ENCODE measurements at places on chromosomes 6 and 20. TPM values are rescaled to one million over a fixed set of nuclear protein-coding genes. Genes with fewer than 3 reads are reported as not detected.

DNA sequence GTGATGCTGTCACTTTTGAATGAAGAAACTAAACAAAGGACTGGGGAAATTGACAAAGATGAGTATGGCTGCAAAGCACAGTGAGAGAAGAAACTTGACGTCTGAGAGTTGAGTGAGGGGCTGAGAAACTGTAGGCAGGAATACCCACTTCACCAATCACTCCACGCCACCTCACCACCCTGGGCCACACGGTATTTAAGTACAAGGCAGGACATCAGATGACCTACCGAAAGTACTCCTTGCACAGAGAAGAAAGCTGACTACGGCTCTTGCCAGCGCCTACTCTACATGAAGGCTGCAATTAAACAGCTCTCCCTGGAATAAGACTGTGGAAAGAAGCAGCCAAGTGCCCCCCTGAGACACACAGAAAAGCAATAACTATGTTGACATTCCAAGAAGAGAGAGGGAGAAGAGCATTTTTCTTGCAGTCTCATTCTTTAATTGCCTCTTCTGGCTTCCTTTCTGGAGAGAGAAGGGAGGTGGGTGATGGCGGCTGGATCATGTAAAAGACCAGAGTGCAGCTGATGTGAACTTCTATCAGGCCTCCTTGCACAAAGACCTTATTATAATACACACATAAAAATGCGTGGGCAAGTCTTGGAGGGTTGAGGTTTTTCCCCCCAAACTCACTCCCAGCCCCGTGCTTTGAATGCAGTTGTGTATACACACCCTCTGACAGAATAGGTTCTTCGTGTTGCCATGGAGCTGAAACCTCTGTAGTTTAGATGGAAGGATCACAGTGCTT lies 44.6 kb downstream of the HIVEP2 start:
- peak; percentile 29 for DNase-seq

GRCh38 chr6:52130440-52130839 lies 43.0 kb upstream of the PKHD1 start:
- DNase-seq = no peak

- DNase-seq = no peak
Observed at GRCh38 chr6:131124336-131125071, 10.8 kb upstream of the AKAP7 start.

DNA sequence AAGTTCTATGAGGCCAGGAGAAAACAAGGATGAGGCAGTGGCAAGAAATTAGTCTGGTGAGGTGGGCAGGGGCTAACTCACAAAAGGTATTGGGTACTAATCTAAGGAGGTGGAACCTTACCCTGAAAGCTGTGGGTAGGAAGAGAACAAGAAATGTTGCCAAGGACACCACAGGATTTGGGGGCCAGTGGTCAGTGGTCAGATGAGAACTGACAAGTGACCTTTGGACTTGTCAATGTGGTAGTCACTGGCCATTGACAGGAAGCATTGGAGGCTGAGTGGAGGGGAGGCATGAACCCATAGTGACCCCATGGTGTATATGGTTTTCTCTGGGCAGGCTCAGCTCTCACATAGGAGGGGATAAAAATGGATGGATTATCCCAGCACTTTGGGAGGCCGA lies 25.3 kb upstream of the SMIM29 start:
- no peak for DNase-seq

GRCh38 chr20:24100370-24101011 lies 111.9 kb upstream of the GGTLC1 start:
- peak; percentile 30 for DNase-seq

Gene KIF3B
- 14.6 TPM for total RNA-seq

Gene PSORS1C2
- not detected for total RNA-seq

Gene DNAAF9
- 30.7 TPM for total RNA-seq

DNA sequence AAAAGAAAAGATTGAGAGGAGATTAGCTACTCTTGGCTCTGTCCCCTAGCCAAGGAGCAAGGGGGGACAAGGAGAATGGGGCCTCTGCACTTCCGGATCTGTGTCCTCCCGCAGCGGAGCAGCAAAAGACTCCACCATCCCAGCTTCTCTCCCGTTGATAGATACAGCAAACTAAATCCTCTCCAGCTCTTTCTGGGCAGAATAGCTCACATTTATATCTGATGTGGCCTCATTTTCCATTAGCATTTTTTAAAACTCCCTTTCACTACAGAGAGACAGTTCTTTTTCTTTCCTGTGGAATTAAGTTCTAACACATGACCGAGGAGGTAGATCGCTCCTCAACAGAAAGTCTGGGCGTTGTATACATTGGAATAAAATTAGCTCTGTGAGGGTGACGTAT lies 260.9 kb upstream of the SOX4 start:
- DNase-seq = no peak
